Central memory CD4-positive, alpha-beta T cell (primary cell): ENCODE measurements at places on chromosomes 3 and 15.

DNA sequence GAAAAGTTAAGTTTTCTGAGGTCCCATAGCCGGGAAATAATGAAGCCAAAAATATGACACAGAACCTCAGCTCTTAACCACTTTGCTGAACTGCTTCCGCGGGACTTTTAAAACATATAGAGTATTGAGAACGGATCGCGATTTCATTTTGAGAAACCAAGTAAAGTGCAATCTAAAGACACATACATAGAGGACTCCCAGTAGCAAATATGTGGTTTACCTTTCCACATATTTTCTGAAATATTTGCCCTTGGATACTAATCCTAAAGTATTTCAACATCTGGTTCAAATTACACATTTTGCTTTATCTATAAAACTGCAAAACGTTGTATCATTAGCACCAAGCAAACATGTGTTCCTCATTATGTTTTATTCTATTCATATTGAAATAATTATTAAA, 776.5 kb downstream of the ROBO2 start:
- no peak for DNase-seq

- no peak for DNase-seq
Measured at GRCh38 chr3:156820692-156821080, 5.5 kb upstream of the LEKR1 start.

DNA sequence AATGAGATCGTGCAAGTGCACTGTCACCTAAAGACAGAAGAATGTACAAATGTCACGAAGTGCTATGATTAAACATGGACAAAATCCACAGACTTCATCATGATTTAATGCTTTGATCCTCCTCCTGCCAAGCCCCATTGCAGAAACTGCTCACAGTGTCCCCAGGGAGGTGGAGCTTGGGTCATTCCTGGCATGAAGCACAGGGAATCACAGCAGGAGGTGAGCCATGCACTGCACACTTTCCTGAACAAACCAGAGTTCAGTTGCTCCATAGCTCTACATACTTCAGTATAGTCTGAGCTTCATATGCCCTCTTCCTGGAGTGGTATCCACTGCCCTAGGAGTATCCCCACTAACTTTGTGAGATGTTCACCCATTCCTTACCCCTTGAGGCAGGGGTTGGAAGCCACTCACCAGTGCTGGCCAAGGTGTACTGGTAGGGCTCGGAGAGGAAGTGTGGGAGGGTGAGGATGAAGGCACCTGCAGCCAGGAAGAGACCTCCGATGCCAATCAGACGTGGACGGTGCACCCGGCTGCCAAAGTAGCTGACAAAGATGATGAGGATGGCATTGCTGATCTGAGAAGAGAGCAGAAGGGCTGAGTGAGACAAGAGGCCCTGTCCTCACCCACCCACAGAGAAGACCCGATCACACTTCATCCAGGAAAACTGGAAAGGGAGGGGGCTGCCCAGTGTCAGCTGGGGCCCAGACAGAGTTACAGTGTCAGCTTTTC, 56.3 kb downstream of the SLCO2A1 start:
- DNase-seq: no peak

- no peak for DNase-seq
Measured at GRCh38 chr15:68427366-68427765, 4.6 kb downstream of the ITGA11 start.

GRCh38 chr3:56971261-56971660, 89.2 kb upstream of the SPATA12 start:
- no peak for DNase-seq

DNA sequence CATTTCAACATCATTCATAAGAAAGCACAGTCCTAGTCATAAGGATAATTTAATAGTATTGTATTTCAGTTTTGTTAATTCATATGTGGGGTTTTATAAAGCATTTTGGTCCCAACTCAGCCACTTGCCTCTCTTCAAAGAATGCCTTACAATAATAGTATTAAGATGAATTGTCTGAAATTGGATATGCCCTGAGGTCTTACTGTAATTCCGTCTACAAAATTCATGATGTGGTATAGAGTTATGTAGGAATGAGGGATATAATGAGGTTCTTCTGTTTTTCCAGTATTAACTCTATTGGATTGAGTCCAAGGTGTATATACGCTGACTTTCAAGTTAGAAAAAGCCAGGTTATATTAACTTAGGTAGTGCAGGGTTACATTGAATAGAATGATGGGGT, 177.0 kb downstream of the GOLIM4 start:
- no peak for DNase-seq
